MV-4-11 (cell line): ENCODE measurements at places on chromosomes 2 and 18.

DNA sequence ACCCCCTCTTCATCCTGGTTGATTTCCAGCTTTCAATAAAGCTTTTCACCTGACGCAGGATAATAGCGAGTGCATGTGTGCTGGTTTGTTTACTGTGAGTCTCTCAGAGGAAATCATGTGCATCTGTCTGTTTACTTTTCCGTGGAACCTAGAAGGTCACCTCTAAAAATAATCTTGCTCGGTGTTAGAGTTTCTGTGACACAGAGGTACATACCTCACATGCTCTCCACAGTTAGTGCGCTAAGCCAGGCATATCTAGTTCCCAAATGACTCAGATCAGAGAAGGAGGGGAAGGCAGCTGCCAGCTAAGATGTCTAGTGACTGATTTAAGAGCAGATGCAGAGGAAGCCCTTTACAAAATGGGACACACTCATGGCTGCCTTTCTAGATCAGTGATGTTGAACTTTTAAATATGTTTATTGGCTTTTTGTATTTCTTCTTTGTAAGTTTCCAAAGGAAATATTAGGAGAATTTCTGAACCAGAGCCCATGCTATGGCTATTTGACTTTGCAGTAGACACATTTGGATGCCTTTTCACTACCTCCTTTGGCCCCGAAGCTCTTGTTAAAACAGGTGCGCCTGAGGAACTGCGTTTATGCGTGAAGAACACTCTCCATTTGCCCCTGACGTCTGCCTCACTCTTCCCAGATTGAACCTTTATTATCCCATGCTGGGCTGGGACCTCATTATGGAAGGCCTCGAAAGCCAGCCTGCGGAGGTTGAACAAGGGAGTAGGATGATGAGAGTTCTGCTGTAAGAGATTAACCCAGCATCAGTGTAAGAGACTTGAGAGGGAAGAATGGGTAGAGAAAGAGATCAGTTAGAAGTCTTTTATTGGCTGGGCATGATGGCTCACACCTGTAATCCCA, 145.6 kb downstream of the FAM161A start:
- DNase-seq = no peak

DNA sequence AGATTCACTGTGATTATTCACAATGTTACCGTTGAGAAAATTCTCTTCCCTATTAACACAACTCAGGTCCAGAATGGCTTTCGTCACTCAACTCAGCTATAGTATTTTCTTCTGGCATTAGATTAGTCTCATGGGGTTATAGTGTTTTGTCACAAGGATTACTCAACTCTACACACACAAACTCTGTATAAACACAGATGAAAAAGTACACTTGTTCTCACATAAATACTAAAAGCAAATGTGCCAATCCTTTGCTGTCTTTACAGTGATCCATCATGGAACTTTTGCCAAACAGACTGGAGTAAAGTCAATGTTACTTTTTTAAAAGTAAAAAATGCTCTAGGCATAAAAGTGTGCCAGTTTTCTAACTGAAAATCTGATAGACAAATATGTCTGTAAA, 267.6 kb downstream of the RBM43 start:
- DNase-seq = no peak

DNA sequence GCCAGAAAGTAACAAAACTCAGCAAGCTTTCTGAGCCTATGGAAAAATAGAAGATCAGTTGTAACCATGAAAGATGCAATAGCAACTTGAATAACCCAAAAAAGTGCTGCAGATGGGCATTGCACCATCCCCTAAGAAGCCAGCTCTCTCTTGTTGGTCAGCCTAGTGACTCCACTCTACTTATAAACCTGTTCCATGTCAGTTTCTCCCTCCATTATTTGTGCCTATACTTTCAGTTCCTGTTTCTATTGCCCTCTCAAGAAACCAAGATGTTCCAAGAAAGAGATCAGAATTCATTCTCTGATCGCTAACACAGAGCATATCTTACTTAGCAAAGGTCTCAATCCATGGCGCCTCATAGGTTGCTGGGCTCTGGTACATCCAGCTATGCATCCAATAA, 170.3 kb upstream of the MAP2 start:
- peak; percentile 43 for DNase-seq

GRCh38 chr2:132875193-132875592, 205.2 kb upstream of the LYPD1 start:
- DNase-seq = no peak

DNA sequence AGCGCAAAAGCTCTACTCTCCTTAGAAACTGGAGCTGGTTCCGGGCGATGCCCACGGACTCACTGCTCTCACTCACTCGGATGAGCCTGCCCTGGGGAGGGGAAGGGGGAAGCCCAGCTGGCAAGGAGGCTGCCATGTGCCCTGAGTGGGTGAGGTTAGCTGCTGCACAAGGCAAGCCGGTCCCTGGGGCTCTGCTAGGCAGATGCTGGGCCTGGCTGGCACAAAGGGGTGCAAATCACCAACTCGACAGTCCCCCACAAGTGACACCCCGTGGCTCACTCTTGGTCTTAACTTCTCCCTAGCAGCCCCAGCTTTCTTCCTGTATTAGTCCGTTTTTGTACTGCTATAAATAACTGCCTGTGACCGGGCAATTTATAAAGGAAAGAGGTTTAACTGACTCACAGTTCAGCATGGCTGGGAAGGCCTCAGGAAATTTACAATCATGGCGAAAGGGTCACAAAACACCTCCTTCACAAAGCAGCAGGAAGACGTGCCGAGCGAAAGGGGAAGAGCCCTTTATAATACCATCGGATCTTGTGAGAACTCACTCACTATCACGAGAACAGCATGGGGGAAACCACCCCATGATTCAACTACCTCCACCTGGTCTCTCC, 33.2 kb downstream of the ADCY3 start:
- peak; percentile 86 for DNase-seq

- DNase-seq = peak; percentile 31
These were observed 845 bp downstream of the CFAP210 start for GRCh38 chr2:169693360-169693759.

GRCh38 chr2:47803363-47803762, 20.4 kb downstream of the MSH6 start:
- no peak for DNase-seq

GRCh38 chr2:76274160-76274559, 563.4 kb upstream of the GCFC2 start:
- no peak for DNase-seq

- DNase-seq = no peak
These were observed 32.9 kb upstream of the EHBP1 start for GRCh38 chr2:62672601-62673000.

DNA sequence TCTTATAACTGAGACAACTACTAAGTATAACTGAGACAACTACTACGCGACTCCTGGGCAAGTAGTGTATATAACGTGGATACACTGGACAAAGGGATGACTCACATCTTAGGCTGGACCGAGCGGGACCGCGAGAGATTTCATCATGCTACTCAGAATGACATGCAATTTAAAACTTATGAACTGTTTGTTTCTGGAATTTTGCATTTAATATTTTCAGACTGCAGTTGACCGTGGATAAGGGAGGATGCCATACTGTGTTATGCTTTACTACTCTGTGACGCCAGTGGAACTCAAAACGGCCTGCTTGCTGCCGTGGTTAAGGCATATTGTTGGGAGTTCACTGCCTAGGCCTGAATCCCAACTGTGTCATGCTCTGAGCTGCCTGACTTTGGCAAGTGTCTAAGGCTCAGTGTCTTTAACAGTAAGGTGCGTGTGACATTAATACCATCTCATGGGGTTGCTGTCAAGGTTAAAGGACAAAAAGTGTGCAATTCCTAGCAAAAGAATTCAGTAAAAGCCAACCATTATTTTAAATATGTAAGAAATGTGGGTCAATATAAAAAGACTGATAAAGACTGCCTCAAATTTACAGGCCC, 64.6 kb downstream of the BMP10 start:
- peak; percentile 45 for DNase-seq

DNA sequence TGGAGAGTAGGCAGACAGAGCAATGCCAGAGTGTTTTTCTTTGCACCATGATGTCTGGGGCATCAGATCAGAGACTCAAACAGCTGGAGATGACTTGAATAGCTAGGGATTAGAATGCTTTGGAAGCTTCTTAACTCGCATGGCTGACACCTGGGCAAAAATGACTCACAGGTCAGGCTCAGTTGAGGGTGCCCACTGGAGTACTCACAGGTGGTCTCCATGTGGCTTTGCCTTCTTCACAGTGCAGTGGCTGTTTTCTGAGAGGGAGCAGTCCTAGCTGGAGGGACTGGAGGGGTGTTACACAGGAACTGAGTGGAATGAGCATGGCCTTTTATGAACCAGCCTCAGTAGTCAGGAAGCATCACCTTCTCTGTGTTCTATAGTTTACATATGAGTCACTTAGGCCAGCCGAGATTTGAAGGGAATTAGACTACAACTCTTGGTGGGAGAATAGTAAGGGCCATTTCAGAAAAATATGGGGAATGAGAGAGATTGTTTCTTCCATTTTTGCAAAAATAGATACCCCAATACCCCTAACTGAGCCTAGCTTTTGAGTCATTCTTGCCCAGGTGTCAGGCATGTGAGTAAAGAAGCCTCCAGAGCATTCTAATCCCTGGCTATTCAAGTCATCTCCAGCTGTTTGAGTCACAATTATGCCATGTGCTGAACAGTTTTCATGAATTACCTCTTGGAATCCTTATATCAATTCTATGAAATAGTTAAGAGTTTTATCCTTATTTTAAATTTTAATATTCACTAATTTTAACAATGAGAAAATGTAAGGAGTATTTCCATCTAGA, 7.1 kb upstream of the PPP1R1C start:
- no peak for DNase-seq

- no peak for DNase-seq
These were observed 162.7 kb downstream of the ARL4C start for GRCh38 chr2:234334151-234334550.

DNA sequence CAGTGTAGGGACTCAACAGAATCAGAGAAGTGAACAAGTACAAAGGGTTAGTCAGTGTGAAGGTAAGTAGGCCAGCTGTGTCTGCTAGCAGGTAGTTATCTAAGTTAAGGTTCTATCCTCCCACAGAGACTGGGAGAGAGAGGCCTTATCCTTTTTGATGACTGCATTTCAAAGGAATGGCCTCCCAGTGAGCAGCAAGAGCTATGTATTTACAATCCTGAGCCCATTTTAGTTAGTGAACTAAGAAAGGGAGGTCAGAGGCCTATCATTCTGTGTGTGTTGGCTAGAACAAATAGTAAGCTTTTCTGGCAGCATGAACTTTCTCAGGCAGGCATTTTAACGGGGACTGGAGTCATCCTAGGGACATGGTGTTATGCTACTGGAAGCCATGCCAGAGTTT, 182.9 kb downstream of the VWC2L start:
- no peak for DNase-seq

GRCh38 chr2:102892698-102893310, 131.0 kb downstream of the TMEM182 start:
- peak; percentile 92 for DNase-seq

- no peak for DNase-seq
These were observed 27.5 kb upstream of the MSGN1 start for GRCh38 chr2:17788773-17789172.

GRCh38 chr18:79511271-79511670, 115.5 kb downstream of the NFATC1 start:
- no peak for DNase-seq

DNA sequence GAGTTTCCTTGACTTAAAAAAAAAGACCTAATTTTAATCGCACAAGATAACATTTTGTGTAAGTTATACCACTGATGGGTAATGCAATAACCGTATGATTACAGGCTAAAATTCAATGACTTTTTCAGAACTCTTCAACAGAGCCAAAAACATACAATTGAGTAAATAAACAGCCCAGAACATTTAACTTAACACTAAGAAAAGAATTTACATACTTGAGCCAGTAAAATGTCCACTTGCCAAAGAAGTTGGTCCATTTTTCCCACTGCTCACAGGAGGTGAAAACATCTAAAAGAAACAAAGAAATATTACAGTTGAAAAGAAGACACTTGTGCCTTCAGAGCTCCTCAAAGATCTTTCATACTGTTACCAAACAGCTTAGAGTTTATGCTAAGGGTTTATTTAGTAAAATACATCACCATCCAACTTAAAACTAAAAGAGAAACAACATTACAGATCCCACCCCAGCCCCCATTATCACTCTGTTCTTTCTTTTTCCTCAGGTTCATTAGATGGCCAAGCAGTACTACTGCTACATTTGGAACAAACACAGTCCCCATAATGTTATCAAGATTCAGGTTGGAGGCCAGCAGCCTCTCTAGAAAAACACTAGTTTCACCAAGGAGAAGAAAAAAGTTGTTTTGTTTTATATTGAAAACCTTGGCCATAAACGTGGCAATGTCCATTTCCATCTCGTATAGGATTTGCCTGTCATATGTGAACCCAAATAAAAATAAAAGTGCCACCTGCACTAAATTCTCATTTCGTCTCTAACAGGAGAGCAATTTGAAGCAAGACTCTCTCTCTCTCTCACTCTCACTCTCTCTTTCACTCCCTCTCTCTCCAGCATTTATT, 2.7 kb downstream of the TCF4 start:
- no peak for DNase-seq

GRCh38 chr2:109166811-109167210, 37.8 kb downstream of the SH3RF3 start:
- DNase-seq = no peak

- no peak for DNase-seq
These were observed 49.5 kb downstream of the CCDC148 start for GRCh38 chr2:158407031-158407430.

- DNase-seq = no peak
These were observed 5.9 kb downstream of the CSRNP3 start for GRCh38 chr2:165475277-165476004.

DNA sequence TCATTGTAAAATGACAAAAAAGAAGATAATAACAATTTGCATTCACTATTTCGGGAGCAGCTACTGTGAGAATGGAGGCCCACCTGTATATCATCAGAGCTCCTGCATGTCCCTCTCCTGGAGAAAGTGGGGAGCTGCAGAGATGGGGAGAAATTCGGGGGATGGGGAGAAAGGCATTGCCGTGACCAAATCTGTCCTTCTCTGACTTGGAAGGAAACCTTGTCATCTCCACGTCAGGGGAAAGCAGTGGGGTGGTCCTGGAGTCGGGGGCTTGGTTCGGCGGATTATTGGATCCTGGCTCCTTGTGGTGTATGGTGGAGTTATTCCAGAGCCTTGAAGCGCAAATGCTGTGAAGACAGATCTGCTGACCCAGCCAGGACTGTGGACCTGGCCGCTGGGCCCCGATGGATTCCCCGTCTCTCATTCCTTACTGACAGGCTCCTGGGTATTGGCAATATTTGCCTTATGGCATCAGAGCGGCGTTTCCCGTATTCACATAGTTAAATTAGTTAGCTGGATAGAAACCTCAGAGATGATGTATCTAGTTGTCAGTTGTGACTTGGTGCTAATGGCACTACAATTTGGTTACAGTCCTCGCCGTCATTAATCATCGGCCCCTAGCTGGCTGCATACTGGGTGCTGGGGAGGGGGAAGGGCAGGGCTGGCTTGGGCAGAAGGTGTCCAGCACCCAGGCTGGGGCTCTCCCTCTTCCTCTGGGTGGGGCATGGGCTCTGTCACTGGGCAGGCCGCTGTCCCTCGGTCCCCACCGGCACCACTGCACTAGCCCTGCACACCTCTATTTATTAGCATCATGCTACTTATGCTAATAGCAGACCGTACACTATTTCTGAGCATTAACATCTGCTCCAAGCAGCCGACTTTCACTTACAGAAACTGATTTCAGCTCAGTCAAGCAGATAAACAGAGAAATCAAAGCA, 31.7 kb downstream of the CELF4 start:
- no peak for DNase-seq

- no peak for DNase-seq
These were observed 1757.9 kb upstream of the LRRTM1 start for GRCh38 chr2:82062463-82062862.

GRCh38 chr18:54163453-54163852, 61.0 kb downstream of the MBD2 start:
- no peak for DNase-seq
